ENCODE measurements at places on chromosomes 5 and 9.

DNA sequence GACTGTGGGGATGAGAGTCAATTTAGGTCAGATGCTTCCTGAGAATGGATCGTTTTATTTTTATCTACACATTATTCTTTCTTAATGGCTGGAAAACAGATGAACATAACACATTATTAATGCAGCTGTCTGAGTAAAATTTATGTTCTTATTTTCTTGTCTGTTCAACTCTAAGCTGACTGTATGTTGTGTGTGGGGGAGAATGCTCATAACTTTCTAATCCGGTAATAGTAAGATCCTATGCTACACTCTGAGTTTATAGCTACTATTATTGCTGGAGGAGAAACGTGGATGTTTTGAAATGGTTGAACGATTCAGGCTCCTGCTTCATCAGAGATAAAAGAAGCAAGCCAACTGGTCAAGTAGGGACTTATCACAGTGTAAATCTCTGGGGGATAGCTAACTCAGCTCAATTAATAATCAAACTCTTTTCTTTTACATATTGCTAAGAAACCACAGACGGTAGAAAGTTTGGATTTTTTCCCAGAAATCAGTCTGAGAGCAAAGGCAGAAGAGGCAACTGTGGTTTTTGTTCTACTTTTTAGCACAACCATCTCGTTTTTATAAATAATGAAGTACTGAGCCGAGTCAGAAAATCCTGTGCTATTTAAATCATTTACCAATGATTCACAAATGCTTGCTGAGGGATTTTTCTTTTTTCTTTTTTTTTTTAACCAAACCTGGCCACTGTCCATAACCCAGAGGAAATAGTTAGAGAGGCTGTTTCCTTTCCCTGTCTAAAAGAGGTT lies 265.0 kb upstream of the FAM174A start:
- DNase-seq, result no peak

DNA sequence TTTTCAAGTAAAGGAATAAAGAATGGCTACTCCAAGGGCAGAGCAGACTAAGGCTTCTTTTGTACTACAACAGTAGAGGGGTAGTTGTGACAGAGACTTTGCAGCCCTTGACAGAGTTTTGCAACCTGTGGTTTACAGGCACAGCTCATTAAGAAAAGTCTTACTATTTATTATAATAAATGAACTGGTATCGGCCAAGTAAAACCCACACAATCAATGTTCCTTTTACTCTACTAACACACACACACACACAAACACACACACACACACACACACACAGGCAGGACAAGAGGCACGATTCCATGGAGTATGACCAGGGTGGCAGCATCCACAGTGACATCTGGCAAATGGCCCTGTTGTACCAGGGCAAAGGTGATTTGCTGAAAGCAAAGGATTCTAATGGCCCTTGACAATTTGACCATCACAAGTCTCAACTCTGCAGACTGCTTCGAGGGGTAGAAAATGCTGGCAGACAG lies 59.1 kb upstream of the GOLPH3 start:
- DNase-seq, result no peak

- no peak for DNase-seq
Observed at GRCh38 chr9:125683486-125683885, 23.5 kb downstream of the MAPKAP1 start.

GRCh38 chr5:131394128-131394527 lies 130.3 kb downstream of the CDC42SE2 start:
- DNase-seq, result peak; percentile 42

All from T-helper 22 cell (primary cell).